ENCODE measurements at places on chromosomes 5 and 9.
A peak's percentile ranks its signal among the peaks of the same experiment; 100 is the strongest.

DNA sequence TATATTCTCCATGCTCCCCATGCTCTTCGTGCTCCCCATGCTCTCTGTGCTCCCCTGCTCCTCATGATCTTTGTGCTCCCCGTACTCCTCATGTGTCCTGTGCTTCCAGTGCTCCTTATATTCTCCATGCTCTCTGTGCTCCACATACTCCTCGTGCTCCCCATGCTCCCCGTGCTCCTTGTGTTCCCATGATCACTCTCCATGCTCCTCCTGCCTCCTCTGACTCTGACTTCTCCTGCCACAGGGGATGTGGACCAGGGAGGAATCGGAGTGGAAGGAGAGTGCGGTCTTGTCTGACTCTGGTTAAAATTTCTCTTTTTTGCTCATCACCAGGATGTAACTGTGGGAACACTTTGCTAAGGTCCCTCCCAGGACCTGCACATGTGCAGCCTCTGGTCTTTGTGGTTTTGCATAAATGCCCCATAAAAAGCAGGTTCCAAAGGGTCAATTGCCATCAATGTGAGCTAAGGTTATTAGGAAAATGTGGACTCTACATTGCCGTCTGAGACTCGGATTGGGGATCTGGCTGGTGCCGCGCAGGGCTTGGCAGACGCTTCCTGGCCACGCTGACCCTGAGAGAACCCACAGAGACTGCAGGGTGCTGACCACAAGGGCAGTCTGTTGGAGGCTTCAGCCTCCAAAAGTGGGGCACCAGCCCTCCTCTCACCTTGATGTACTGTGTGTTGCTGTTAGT, 52.5 kb downstream of the TRIP13 start:
- DNase-seq, result no peak

DNA sequence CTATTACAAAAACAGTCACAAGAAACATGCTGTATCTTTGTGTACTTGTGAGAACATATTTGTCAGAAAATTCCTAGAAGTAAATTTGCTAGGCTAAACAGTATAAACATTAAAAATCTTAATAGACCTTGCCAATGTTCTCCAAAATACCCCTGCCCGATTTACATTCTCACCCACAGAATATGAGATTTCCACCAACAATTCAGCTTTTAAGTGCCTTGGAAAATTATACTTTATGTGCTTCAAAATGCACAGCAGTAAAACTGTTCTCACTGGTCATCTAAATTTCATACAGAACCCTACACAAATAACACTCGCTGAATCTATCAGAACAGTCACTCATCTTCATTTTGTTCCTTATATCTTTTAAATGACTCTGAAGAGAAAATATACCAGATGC, 5.5 kb downstream of the MLLT3 start:
- DNase-seq, result no peak

DNA sequence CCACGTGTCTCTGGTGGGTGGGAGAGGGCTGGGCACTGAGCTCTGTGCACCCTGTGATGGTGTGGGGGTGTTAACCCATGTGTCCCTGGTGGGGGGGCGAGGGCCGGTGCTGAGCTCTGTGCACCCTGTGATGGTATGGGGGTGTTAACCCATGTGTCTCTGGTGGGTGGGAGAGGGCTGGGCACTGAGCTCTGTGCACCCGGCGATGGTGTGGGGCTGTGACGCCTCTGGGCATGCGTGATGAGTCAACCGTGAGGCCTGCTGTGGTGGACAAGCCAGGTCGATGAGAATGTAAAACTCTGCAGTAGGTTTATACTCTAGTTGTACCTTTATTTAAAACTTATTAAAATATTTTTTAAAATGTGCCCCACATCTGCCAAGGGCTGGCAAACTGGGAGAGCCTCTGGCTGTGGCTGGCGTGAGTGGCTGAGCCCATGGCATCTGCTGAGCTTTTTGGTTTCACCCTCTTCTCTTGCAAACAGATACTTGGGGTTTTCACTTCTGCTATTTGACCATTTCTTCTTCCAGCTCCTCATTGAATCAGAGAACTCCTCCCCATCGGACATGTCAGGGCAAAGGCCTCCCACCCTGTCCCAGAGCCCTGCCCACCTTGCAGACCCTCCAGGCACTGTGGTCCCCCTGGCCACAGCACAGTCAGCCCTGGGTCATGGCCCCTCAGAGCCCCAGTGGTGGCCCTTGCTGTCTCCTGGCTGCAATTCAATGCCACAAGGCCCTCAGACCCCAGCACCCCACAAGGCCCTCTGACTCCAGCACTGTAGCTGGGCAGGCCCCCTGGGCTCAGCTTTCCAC, 18.5 kb upstream of the EXOC3 start:
- DNase-seq, result no peak

- DNase-seq, result peak; percentile 28
Measured at GRCh38 chr5:33997331-33997983, 10.4 kb downstream of the AMACR start.

- no peak for DNase-seq
Measured at GRCh38 chr9:14148501-14149103, 165.3 kb downstream of the NFIB start.

- no peak for DNase-seq
Measured at GRCh38 chr9:95431286-95431685, 85.5 kb downstream of the PTCH1 start.
